ENCODE measurements at places on chromosomes 6 and 20.

DNA sequence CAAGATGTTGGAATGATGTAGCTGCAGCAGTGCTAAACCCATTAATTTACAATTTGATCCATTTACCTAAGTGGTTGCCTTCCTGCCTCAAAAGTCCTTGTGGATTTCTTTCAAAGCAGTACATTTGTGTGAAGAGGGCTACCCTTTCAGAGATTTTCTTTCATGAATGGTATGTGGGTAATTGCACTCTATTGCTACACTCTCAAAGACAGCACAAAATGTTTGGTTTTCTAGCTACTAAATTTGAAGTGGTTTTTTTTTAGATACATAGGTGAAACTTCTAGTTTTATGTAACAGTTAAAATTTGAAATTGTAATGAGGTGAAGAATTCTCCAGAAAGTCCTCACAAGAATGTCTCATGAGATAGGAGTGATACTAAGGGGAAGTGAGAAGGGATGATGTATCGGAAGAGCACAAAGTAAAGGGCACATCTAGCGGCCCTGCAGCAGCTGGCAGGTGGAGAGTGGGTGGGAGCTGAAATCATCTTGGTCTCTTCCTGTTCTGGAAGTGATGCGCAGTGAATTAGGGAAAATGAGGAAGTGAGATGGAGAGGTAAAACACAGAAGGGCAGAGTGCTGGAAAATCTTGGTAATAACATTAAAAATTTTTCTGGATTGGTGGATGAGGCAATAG, 236.8 kb upstream of the MAN1A1 start:
- no peak for DNase-seq

DNA sequence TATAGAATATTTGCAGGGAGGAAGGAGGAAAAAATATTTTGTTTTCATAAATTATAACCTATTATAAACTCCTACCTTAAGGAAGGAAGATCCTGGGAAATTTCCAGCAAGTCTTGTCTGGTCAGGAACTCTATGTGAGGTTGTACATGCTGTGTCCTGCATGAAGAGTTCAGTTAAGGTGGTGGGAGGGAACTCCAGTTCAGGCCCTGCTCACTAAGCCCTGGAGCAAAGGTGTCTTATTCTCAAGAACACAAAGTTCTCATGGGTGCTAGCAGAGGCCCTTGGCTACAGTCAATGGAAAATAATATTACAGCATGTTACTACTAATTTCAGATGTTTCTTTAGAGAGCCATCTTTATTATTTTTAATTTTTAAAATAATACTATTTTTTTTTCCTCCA, 3.8 kb upstream of the OGFRL1 start:
- no peak for DNase-seq

- peak; percentile 71 for DNase-seq
These were observed 806 bp downstream of the MICAL1 start for GRCh38 chr6:109454496-109455436.

- no peak for DNase-seq
These were observed 115.7 kb downstream of the KIF16B start for GRCh38 chr20:16457514-16457913.

GRCh38 chr6:163259689-163260088, 154.8 kb upstream of the QKI start:
- DNase-seq: no peak

DNA sequence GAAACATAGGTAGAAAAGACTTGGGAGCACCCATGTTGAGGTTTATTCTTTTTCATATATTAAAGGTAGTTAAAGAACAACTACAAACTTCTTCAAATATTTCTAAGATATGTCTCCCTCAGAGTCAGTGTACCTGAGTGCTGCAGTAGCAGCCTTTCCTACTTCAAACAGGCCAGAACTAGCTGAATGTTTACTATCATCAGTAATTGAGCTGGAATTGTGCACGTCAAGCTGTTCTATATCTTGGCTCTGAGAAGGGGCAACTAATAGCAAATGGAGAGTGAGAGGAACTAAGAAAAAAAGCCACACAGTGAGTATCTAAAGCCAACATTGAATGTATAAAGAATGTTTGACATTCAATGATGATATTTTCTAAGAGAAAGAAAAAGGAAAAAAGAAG, 21.7 kb downstream of the MTCL3 start:
- DNase-seq: no peak

DNA sequence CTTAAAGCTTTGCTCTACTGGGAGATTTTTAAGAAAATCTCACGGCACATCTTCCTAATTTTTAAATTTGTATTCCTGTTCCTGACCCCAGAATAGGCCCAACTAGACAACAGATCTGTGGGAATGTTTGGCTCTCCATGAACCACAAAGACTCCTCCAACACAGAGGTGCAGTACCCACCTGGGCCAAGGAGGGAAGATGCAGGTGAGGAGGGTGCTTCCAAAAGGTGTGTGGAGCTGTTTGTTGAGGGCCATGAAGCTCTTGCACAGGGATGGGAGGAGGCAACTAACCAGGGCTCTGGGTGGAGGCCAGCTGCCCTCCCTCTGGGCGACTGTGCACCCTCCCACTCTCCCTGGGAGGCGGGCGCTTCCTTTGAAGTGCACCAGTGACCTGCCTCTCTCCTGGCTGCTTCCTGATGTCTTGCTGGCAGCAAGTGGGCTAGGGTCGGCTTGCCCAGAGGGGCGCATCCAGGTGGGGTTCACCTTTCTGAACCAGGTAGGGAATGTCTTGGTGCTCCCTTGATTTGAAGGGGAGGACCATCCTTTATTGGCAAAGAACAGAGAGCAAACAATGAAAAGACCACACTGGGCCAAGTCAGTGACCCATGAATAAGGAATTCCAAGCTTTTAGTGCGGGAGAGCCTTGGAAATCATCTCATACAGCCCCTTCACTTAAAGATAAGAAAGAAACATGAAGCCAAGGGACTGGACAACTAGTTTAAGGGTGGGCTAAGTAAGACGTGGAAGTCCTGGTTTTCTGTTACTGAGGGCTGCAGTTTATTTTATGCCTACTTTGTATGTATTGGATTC, 76.0 kb downstream of the ANKRD6 start:
- no peak for DNase-seq

DNA sequence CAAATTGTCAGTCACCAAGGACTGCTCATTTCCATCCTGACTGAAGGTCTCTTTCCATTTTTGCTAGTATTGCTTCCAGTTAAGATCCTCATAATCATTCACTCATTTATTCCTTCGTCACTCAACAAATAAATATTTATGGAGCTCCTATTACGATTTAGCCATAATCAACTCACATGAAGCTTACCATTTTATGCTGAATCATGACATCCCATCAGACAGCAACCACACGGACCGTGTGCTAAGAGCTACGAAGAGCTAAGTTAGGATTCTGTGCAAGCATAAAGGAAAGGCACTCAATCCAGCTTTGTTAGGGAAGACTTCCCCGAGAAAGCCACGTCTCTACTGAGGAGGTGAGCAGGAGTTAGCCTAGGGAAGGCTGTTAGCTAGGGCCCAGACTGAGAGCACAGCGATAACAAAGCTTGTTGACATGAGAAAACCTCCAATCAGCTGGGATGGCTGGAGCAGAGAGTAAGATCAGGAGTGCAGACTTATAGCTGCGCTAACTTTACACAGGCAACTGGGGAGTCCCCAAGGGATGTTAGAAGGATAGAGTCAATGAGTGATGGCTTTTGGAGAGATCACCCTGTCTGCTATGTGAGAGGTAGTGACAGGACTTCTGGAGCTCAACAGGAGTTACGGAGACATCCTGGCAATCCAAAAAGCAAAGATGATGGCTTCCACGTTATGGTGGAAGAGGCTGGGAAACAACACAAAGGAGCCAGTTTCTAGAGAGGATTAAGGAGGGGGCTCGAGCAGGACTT, 2.6 kb upstream of the GID8 start:
- DNase-seq: no peak

GRCh38 chr6:33815854-33816253, 12.1 kb upstream of the MLN start:
- no peak for DNase-seq

GRCh38 chr20:37276494-37277252, 12.8 kb upstream of the MANBAL start:
- no peak for DNase-seq

DNA sequence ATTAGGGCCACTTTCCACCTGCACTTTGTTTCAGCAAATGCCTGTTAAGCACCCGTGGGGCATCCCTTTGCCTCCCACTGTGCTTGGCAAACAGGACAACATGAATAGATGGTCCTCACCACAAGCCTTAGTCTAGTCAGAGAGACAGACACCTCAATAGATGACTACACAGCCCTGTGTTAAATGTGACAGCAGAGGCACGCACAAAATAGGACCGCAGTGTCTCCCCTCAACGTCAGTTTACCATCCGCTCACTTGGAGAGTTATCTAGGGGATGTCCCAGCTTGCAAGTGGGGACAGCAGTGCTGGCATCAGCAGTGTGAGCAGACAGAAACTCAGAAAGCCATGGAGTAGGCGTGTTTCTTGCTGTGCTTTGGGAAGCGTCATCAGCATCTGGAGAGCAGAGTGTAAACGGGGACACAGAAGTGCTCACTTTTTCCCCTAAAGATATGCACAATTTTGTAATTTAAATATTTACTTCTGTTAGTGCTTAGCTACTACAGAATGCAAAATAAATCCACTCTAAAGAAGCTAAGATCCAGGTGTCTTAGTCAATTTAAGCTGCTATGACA, 66.0 kb upstream of the TXNDC5 start:
- DNase-seq: no peak

DNA sequence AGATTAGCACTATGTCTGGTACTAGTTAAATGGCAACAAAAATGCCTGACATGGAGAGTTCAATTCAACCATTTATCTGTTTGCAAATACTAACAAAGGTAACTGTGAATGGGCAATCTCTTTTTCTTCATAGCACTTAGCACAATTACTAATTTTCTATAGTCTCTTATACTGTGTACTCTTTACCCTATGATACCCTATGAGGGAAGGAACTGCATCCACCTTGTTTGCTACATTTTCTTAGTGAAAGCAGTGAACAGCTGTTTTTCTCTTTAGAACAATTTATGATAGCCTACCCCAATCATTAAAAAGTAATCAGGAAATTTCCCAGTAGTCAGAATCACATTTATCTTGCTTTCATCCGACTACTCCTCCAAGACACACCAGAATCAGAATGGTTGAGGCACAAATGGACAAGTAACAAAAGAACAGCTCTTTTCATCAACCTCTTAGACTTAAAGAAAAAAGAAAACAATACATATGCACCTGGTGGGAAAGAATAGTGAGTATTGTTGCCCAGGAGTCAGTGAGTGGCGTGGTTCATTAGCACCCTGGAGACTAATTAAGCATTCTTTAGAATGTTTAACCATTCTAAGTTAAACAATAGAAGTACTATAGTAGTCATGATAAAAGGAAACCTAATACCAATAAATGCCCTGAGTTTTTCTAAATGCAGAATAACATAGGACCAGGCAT, 16.7 kb downstream of the ZNF292 start:
- DNase-seq: no peak

DNA sequence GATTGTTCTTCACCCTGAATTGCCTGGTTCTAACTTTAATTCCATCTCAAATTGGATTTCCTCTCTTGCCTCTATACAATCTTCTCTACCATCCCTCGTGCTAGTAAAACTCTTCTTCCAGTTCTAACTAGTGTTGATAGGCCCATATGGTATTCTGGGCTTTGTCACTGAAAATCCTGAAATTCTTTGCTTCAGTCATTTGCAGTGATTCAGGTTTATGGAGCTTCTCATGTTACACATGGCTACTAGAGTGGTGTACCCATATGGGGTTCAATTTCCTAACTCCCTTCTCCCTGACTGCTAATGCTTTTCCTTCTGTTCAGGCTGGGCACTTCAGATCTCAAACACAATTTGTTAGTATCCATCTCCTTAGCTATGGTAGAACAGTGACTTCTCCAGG, 956.6 kb downstream of the KIF16B start:
- DNase-seq: no peak

DNA sequence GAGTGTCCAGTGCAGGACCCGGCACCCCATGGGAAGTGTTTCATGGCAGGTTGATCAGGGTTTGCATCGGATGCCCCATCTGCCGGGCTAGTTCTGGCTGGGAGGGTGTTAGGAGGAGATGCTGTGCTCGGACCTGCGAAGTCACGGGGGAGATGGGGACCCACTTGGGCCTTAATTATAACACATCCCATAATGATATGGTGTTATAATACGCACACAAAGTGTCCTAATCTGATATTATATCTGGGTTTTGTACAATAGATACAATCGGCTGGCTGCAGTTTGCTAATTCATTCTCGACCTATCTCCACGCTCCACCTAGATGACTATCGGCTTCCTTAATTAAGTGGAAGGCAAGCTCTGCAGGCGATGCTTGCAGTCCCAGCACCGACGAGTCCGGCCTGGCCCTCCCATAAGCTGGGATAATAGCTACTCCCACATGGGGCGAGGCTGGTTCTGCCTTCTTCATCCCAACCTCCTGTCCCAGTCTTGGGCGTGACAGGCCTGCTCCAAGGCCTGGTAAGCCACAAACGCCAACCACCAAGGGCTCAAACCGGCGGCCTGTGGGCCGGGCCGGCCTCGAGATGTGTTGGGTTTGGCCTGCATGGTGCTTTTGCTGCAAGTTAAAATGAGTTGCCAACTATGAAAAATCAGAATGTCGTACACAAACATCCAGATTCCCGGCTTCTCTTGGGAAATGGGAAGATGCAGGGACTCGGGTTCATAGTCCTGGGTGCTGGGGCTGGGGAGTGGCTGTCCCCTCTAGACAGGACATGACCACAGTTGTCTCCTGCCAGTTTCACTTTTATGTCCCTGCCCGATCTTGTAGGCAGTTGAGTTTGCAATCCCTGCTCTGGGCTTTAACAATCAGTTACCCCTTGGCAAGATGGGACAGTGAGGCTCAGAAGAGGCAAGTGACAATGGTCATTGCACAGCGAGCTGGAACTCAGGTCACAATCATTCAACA, 32.7 kb downstream of the CEBPB start:
- no peak for DNase-seq

DNA sequence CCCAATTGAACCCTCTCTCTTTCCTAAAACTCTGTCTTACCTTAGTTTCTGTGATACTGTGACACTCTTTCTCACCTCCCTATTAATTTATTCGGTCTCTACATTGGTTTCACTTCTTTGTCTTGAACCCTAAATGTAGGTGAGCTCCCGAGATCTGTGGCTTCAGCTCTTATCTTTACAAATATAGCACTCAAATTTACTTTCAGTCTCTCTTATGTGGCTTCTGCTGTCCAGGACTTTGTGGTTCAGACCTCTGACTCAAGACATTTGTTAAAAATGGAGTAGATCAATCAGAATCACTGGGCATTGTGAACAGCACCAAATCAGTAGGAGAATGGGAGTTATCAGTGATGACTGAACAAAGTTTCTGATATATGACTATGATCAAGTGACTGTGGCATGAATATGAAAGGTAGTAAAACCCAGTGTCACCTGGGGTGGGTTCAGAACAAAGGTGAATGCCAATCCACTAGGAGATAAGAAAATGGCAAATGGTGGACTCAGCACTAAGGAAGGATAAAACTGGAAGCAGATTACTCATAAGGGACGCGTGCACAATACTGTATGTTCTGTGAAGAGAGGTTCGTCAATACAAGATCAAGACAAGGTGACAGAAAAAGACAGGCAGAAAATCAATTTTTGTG, 27.2 kb downstream of the IL17F start:
- no peak for DNase-seq

DNA sequence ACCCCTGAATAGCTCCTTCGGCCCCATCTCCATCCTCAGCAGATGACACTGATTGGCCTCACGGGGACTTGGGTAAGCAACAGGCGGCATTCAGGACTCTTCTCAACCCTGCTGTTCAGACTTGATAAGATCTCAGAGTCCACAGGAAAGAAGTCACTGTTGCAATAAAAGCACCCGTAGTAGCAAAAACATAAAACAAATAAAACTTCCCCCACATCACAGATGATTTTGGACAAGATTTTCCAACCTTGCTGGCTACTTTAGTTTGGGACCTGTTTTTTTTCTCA, 17.1 kb upstream of the C20orf144 start:
- no peak for DNase-seq

- no peak for DNase-seq
These were observed 4.5 kb downstream of the SUN5 start for GRCh38 chr20:32999603-33000250.

All from activated gamma-delta T cell treated with Interleukin-2 at 50 U/mL for 16 hours (primary cell).